ENCODE measurements at places on chromosomes 11 and 22.

DNA sequence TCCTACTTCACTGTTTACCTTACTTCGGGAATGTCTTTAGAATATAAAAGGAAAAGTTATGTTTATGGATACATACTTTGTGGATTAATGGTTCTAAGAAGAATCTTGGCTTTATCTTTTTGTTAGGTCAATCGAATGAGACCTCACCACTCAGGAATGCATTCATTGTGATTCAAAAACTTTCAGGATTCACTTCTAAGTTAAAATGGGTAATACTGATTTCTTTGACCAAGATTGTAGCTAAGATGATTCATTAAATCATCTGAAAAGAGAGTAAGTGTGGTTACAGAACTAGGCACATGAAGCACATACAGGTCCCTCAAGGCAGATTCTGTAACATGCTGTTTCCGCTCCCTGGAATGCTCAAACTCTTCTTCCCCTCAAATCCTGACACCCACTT, 716.4 kb downstream of the KCNA4 start:
- no peaks in the 10 kb centered on the region for H3K4me1 ChIP-seq

- H3K27me3 ChIP-seq = peaks cover 23% of the 10 kb centered on the region
- no peak overlapping the region for H3K27ac ChIP-seq
- no peaks in the 10 kb centered on the region for H3K36me3 ChIP-seq
- DNase-seq = no peak
- no peaks in the 10 kb centered on the region for H3K4me1 ChIP-seq
Observed at GRCh38 chr11:132992838-132993631, 539.3 kb downstream of the OPCML start.

GRCh38 chr11:36149538-36150242, 139.5 kb downstream of the COMMD9 start:
- H3K27ac ChIP-seq = peak overlapping the region; percentile 78
- DNase-seq = peak; percentile 47
- H3K4me3 ChIP-seq = no peak overlapping the region
- peaks cover 24% of the 10 kb centered on the region for H3K27me3 ChIP-seq
- no peaks in the 10 kb centered on the region for H3K36me3 ChIP-seq

- DNase-seq = no peak
- no peaks in the 10 kb centered on the region for H3K4me1 ChIP-seq
- no peak overlapping the region for H3K4me3 ChIP-seq
- no peaks in the 10 kb centered on the region for H3K36me3 ChIP-seq
Observed at GRCh38 chr11:100730266-100730665, 43.2 kb downstream of the ARHGAP42 start.

GRCh38 chr11:9633679-9634078, 30.2 kb upstream of the SWAP70 start:
- no peak overlapping the region for H3K27ac ChIP-seq
- no peaks in the 10 kb centered on the region for H3K36me3 ChIP-seq
- no peak overlapping the region for H3K4me3 ChIP-seq
- DNase-seq = no peak

GRCh38 chr11:63866211-63866610, 27.3 kb downstream of the MARK2 start:
- peak overlapping the region; percentile 81 for H3K27ac ChIP-seq
- peaks cover 77% of the 10 kb centered on the region for H3K4me1 ChIP-seq
- peak; percentile 76 for DNase-seq
- peak overlapping the region; percentile 46 for H3K4me3 ChIP-seq
- no peaks in the 10 kb centered on the region for H3K27me3 ChIP-seq
- H3K36me3 ChIP-seq = peaks cover 52% of the 10 kb centered on the region

Measured in activated T-cell treated with anti-CD3 and anti-CD28 coated beads, Interleukin-2, amount 50 U/mL, for 24 hours (primary cell).